Fibroblast of skin of left biceps (primary cell): ENCODE measurements at places on chromosomes 5 and 9.

GRCh38 chr5:40017135-40017534, 592.4 kb upstream of the DAB2 start:
- DNase-seq, result no peak

GRCh38 chr5:144308906-144309670, 138.4 kb downstream of the KCTD16 start:
- DNase-seq, result no peak

- no peak for DNase-seq
These were observed 53.6 kb upstream of the FST start for GRCh38 chr5:53426878-53427277.

GRCh38 chr5:147509710-147510651, at the start of gene DPYSL3:
TSS of gene DPYSL3 (minus strand) at chr5:147510068. CDS start at chr5:147509858, 210 bp downstream.
- peak; percentile 24 for DNase-seq

- no peak for DNase-seq
These were observed 174.8 kb downstream of the ENC1 start for GRCh38 chr5:74465724-74466123.
